ENCODE measurements at places on chromosomes 6 and 20. TPM values are rescaled to one million over a fixed set of nuclear protein-coding genes. Genes with fewer than 3 reads are reported as not detected.

The KCNS1 gene
- not detected for total RNA-seq

The ARFGEF2 gene
- total RNA-seq, result 26.1 TPM

GRCh38 chr6:137641474-137642077 lies 147.4 kb upstream of the OLIG3 start:
- peak; percentile 82 for DNase-seq

DNA sequence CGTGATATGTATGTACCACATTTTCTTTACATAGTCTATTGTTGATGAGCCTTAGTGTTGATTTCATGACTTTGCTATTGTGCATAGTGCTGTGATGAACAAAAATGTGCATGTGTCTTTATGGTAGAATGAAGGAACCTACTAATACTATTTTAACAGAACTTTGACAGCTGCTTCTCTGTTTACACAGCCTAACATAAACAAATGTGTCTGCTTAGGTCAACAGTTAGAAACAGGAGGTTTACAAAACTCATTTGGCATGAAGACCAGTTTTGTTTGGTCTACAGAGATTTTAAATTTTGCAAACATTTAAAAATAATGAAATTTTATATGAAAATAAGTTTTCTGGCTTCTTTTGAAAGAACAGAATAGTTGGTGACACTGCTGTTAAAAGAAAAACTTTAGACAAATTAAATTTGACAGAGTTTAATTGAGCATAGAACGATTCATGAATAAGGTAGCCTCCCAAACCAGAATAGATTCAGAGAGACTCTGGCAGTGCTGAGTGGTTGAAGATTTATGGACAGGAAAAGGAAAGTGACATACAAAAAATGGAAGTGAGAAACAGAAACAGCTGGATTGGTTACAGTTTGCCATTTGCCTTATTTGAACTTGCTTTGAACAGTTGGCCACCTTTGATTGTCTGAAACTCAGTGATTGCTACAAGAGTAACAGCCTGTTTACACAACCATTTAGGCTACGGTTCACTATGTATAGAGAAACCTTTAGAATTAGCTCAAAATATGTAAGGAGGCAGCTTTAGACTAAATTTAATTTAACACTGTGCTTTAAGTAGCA lies 715.8 kb upstream of the HS3ST5 start:
- no peak for DNase-seq

DNA sequence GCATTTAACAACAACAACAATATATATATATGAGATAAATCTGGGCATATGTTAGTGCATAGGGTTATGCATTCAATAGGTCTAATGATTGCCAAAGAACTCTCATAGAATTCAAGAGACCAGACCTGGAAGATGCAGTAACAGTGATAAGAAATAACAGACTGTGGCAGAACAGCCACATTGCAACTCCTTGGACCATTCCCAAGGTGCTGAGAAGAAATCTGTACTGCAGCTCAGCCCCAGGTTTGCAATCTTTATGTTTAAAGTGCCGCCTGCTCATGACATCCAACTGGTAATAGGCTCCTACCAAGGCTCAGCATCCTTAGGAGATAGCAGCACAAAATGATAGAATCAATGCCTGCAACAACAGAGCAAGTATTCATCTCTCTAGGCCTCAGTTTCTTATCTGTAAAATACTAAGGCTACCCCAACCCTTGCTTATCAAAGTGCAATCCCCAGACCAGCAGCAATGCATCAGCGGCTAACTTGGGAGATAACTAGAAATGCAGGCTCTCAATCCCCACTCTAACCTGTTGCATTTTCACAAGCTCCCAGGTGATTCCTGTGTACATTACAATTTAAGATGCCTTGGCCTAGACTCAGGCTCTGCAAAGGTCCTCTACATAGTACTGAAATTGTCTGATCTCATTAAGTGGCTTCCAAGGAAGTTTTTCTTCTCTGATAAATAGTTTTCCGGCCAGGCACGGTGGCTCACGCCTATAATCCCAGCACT lies 30.6 kb upstream of the PIM1 start:
- no peak for DNase-seq

GRCh38 chr20:45121388-45121787 lies 2.9 kb downstream of the WFDC12 start:
- no peak for DNase-seq

All from A673 (cell line).